Thoracic aorta (tissue), 2 donors: ENCODE measurements at places on chromosomes 6 and 20.

GRCh38 chr6:19024737-19025136 is 637.6 kb downstream of the RNF144B start:
- no peak for DNase-seq

- no peak for DNase-seq
These were observed 212.2 kb upstream of the FOXA2 start for GRCh38 chr20:22796469-22797077.

GRCh38 chr6:100100776-100101175 is 106.8 kb upstream of the MCHR2 start:
- DNase-seq: no peak

- DNase-seq: no peak
These were observed 3.1 kb downstream of the STK38 start for GRCh38 chr6:36544228-36544627.

GRCh38 chr6:158322724-158323560 is 10.7 kb downstream of the TULP4 start:
- no peak for DNase-seq
